Stimulated activated CD8-positive, alpha-beta memory T cell treated with anti-CD3 and anti-CD28 coated beads, Interleukin-7, amount 100 ng/mL, for 4 hours (primary cell): ENCODE measurements at places on chromosomes 1 and 21.
A peak's percentile ranks its signal among the peaks of the same experiment; 100 is the strongest.

GRCh38 chr1:96333522-96334235 is 387.9 kb upstream of the PTBP2 start:
- DNase-seq, result no peak

GRCh38 chr21:38920631-38921398 is 115.1 kb downstream of the ETS2 start:
- no peak for DNase-seq

DNA sequence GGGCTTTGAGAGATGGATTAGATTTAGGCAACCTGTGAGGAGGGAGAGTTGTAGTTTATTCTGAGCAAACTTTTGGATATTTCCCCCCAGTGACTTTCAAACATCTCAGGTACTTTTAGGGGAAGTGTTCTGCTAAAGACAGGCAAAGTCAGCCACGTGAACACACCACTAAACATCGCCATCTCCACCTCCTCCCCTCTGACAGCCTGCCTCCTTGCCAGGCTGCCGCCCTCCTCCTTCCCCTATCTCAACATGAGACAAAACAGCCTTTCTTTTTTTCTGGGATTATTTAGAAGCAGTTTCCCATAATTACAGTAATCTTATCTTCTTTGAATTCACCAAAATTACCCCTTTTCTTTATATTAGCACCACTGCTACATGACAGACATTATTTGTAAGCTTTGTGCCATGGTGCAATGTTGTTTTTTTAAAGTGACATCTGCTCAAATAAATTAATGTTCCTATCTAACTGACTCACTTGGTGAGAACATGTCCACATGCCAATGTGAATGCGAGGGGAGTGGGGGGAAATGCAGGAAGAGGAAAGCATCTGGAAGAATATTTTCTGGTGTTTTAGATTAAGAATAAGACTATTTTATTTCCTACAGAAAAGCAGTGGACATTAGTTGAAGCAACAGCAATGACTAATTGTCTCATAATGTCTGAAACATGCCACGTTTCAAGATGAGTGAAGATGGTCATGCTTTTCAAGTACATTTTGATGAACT is 147.8 kb upstream of the ATP1B1 start:
- no peak for DNase-seq

GRCh38 chr1:192268468-192269052 is 48.2 kb upstream of the RGS21 start:
- no peak for DNase-seq

GRCh38 chr1:230123280-230124185 is 56.5 kb downstream of the GALNT2 start:
- DNase-seq, result no peak

- no peak for DNase-seq
Measured at GRCh38 chr1:118266436-118266835, 81.4 kb upstream of the SPAG17 start.

DNA sequence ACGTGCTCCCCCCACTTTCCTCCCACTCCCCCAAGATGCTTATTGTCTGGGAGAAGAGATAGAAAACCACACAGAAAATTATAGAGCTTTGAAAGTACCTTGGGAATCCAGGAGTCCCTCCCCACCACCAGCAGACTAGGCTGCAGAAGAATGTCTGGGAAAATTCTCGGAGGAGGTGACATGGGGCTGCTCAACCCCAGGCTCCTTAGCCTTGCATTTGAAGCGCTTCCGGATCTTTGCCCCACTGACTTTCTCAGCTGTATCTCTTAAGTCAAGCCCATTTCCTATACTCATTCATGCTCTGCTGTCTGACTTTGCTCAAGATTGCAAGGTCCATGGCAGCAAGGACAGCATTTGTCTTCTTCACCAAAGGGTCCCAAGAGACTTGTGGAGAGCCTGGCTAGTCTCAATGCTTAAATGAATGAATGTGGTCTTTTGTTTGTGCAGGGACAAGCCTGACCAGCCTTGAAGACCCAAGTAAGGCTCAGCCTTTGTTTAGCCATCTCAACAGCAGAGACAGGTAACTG is 38.0 kb downstream of the DNTTIP2 start:
- no peak for DNase-seq

- no peak for DNase-seq
Measured at GRCh38 chr1:170071378-170071777, 3.1 kb downstream of the KIFAP3 start.

DNA sequence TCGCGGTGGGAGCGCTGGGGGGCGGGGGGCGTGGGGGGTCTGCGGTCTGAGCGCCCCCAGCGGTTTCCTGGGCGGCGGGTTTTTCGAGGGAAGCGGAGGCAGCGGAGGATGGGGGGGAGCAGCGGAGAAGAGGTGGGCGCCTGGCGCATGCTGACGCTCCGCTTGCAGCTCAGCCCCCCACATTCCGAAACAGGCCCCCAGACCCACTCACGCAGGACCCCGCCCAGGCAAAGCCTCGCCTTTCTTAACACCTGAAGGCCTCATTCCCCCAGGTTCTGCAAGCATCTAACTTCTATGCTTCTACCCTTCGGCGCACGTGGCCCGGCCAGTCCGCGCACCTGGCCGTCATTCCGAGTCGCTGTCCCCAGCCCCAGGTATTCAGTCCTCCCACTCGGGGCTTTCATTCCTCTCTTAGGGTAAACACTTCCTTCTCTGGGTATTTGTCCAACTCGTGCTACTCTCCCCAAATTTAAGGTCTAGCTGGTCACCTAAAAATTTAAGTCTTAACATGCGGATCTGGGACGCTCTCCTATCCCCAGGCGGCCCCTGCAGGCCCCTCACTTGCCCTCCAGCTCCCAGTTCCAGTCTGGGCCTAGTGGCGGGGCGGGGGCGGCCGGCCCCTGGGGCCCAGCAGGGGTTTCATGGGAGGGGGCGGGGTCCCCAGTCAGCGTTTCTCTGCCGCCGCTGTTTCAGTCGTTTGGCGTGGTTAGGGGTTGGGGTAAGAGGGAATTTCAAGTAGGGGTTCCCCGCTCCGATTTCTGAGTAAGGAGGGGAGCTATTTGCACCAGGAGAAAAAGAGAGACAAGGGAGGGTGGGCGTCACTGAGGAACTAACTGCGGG is 2.8 kb upstream of the ZBTB7B start:
- no peak for DNase-seq

GRCh38 chr1:171486048-171486519 is 754 bp downstream of the PRRC2C start:
- DNase-seq, result peak; percentile 71

- DNase-seq, result no peak
Measured at GRCh38 chr1:67005068-67005467, 48.9 kb downstream of the SLC35D1 start.

DNA sequence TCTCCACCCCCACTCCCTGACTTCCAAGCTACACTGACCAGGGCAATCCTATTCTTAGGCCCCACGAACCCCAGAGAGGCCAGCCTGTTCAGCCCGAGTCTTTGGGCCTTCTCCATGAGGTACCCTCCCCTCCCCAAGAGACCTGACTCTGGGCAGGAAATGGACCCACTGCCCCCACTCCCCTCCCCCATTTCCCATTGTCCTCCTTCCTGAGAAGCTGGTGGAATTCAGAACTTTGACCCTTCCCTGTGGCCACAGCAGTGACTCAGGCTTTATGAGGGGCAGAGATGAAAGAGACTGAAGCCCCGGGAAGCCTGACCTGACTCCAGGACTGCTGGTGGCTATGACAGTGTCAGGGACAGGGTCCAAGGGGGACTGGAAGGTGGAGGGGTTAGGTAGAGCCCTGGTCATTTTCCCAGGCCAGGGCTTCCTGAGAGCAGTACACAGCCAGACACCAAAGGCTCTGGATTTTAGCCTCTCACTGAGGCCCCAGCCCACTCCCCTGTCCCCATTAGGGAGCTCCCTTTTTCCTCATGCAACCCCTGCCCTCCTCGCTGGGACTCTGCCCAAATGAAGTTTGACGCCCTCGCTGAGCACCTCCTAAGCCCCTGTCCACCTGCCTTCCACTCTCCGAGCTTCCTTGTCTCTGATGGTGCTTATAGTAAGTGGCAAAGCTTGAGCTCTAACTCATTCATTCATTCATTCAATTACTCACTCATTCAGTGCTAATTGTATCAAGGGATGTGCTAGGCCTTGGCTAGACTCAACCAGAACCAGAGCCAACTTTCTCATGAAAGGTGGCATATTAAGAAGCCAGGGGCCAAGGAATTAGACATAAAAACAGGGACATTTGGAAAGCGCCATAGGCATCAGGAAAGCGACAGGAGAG is 3.0 kb downstream of the CRYBG2 start:
- no peak for DNase-seq

DNA sequence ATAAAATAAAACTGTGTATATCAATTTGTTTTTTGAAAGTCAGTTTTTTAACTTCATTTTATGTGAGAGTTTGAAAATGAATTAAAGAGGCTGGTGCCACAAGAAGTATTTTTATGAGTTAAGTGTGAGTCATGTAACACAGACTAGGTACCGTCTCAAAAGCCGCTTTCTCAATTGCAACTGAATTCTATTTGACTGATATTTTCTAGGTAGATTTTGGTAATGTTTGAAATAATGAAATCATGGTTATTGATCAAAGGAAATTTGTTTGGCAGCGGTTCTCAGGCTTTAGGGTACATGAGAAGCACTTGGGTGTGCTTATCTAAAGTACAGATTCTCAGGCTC is 4.6 kb downstream of the SNX27 start:
- no peak for DNase-seq

- DNase-seq, result no peak
Measured at GRCh38 chr1:167705250-167705649, 16.5 kb upstream of the MPZL1 start.

GRCh38 chr21:44354775-44355771 is 1.7 kb downstream of the TRPM2 start:
- DNase-seq, result no peak

GRCh38 chr1:200640963-200641401 is 20.4 kb upstream of the KIF14 start:
- DNase-seq, result no peak

DNA sequence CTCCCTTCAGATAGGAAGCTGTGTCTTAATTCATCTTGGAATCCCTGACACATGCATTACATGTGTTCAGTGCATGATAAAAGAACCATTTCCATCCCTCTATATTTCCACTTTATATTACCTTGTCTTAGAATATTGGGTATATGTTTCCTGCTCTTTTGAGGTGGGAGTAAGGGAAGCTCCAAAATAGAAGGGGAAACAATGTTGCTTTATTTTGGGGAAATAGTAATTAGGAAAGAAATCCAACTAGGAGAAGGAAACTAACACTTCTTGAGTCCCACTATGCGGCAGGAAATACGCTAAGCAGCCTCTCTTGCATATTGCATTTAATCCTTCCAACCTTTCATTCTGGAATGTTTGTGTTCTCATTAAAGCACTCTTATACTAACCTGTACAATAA is 89.4 kb upstream of the VAV3 start:
- no peak for DNase-seq

DNA sequence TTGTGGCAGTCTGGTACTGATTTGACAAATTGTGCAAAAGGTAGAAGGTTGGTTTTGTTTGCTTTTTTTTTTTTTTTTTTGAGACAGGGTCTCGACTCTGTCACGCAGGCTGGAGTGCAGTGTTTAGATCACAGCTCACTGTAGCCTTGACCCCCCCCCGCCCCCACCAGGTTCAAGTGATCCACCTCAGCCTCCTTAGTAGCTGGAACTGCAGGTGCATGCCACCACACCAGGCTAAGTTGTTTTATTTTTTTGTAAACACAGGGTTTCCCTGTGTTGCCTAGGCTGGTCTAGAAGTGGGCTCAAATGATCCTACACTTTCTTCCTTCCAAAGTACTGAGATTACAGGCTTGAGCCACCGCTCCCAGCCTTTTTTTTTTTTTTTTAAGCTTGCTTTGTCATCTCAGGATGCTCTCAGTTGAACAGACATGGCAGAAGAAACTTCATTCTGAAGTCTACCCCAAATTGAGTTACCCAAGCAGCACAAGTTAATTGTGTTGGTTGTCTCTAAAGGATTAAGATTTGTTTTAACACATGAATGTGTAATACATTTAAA is 8.2 kb downstream of the KDM1A start:
- DNase-seq, result no peak

GRCh38 chr1:181087400-181087901 is 1.0 kb upstream of the IER5 start:
- DNase-seq, result no peak

DNA sequence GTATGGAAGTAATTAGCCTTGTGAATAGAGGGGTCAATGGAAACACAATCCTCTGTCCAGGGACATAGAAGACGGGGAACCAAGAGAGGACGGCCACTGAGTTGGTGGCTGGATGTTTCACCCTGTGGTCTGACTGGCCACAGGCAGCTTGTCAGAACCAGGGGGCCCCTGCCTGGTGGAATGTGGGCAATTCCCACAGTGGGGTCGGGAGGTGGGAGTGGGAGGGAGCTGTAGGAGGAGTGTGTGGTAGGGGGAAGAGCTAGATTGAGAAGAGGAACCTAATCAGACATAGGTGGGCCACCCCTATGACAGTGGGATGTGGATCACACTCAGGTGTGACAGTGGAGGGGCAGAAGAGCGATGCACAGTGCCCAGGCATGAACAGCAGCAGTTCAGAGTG is 31.3 kb downstream of the TRIM62 start:
- no peak for DNase-seq

DNA sequence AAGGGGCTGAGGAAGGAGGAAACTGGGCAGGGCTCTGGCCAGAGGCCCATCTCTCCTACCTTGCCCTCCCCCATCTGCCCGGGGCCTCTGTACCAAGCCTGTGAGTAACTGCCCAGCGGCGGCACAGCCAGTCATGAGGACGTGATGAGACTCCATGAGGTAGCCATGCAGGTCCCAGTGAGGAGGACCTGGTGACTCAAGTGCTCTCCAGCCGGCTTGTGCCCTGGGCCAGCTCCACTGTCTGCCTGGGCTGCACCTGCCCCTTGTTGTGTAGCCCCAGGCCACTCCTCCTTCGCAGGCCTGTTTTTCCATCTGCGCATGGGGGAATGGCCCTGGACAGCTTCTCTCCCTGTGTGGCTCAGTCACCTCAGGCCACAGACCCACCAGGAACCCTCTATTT is 42.0 kb upstream of the PADI1 start:
- DNase-seq, result no peak

DNA sequence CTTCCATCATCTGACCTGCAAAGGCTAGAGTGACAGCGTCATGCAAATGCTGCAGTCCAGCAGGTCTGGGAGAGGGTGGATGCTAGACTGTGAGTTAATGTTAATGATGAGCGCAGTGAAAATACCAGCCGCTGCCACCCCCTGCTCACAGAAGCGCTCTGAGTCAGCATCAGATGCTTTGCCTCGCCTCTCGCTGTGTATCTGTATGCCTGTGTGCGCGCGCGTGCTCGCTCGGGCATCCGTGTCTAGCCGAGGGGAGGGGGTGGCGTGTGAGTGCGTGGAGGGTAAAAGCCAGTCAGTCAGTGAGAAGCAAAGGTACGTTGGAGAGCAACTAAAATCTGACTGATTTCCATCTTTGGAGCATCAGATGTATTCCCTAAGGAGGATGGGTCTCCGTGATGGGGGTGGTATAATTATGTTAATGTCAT is 858.7 kb downstream of the USP25 start:
- DNase-seq, result no peak
